ENCODE measurements at places on chromosomes 11 and 22.

DNA sequence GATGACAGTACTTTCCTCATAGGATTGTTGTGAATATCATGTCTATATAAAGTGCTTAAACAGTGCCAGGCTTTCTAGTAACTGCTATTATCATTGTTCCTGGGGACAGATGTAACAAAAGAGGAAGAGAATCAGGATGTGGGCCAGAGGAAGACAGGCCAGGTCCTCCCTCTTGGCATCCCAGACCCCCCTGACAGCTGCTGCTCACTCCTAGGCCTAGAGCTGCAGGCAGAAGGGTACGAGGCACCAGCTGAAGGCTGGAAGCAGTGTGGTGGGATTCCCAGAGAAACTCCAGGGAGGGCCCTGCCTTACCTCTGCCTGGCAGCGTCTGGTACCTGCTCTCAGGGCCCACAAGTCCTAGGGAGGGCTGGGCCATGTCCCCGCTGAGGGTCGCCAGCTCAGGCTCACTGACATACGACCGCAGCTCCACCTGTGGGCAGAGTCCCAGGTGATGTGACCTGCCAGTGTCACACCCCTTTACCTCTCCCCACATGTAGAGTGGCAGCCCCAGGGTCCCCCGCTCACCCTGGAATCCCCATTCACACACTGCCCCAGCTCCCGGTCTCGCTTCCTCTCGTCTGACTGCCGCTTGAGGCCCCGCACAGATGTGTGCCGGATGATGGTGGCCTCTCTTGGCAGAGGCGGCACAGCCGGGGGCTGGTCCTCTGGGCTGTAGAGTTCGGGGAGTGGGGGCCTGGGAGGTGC, 52.2 kb downstream of the C11orf58 start:
- DNase-seq, result no peak

DNA sequence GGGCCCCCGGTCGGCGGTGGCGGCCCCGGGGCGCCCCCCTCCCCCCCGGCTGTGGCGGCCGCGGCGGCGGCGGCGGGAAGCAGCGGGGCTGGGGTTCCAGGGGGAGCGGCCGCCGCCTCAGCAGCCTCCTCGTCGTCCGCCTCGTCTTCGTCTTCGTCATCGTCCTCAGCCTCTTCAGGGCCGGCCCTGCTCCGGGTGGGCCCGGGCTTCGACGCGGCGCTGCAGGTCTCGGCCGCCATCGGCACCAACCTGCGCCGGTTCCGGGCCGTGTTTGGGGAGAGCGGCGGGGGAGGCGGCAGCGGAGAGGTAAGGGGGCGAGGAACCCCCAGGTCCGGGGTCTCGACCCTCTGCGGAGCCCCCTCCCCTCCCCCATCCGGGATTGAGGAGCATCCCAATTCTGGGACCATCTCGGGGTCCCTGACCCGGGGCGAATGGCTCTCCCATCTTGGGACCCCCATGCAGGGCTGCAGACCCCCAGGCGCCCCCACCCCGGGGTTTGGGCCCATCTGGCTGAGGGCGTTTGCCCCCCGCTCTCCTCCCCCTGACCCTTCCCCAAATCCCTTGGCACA, 431 bp downstream of the KMT2A start:
- DNase-seq, result peak; percentile 41

DNA sequence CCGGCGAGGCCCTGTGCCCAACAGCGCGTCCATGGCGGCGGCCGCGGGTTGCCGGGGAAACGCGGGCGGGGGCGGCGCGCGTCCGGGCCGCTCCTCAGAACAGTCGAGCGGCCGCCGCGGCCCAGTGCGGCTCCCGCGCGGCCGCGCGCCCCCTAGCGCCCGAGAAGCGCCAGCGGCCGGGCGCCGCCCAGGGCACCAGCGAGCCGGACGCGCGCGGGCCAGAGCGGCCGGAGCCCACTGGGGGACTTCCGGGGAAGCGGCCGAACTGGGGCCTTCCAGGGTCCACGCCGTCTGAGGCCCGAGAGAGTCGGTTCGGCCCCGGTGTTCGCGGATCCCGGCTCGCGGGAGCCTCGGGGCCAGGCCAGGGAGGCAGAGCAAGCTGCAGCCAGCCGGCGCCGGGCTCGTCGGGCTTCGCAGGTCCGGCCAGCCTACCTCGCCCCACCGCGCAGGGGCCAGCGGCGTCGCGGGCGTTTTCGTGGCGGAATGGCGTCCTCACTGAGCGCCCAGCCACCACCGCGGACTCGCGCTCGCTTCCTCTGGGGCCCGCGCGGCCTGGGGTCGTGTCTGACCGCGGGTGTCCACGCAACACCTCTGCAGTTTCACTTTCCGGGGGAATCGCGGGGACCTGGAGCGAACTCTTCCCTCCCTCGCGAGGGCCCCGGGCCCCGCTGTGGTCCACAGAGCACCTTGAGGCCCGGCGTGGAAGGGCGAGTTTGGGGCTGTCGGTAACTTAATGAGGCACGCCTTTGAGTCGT, at the start of gene DENND6B:
TSS of gene DENND6B (minus strand) at position 57 of the 755 bp plus-strand sequence. CDS start at position 33, 24 bp downstream.
- DNase-seq, result peak; percentile 61

- no peak for DNase-seq
Measured at GRCh38 chr22:37439347-37439746, 12.1 kb upstream of the ELFN2 start.

Data from activated T-helper 9 cell treated with anti-CD3 and anti-CD28 coated beads, Interleukin-2, amount 50 U/mL, for 16 hours (primary cell).